ENCODE measurements at places on chromosomes 3 and 15.

- DNase-seq = no peak
Observed at GRCh38 chr15:62119227-62119864, 45.7 kb downstream of the C2CD4B start.

DNA sequence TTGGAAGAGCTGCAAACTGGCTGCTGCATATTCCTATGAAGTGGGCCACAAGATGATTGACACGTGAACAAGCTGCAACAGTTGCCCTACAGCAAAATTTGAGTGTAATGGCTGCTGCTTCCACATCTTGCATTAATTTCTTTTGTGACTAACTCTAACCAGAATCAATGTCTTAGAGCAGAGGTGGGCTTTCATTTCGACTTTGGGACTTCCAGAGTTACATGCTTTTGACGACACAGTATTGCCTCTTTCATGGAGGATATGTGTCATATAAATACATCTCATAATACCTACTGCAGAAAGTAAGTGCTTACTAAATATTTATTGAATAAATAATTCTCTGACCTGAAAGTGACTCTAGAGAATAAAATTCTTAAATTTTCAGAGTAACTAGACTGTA is 340.7 kb upstream of the KCNH8 start:
- no peak for DNase-seq

GRCh38 chr15:41861736-41862356 is 23.2 kb downstream of the PLA2G4B start:
- DNase-seq = no peak

DNA sequence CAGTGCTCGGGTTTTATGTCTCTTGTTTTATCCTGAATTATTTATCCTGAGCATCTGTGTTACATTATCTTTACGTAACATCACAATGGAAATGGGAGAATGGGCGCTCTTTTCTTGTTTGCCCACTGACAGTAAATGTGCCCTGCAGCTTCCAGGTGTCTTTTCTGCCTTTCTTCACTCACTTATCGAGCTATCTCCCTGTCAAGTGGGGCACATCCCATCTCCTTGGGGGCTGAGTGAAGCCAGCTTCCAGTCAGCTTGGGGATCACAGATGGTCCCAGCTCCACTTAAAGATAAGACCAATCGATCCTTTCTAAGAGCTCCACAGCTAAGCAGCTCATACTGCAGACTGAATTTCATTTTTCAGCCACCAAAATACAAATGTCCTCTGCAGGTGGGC is 125.8 kb downstream of the KBTBD8 start:
- DNase-seq = peak; percentile 95

All from SK-N-DZ (cell line).